ENCODE measurements at places on chromosomes 5 and 9.

DNA sequence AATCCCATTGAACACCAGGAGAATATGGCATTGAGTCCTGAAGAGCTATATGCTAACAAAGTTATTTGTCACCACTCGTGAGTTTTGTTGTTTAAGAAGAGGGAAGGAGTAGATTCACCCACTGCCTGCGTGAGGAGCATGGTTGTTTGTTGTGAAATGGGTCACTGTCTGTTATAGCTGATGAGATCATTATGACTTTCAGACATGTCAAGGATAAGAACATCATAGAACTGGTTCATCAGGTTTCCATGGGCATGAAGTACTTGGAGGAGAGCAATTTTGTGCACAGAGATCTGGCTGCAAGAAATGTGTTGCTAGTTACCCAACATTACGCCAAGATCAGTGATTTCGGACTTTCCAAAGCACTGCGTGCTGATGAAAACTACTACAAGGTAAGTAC lies 76.9 kb downstream of the SYK start:
- DNase-seq: no peak

DNA sequence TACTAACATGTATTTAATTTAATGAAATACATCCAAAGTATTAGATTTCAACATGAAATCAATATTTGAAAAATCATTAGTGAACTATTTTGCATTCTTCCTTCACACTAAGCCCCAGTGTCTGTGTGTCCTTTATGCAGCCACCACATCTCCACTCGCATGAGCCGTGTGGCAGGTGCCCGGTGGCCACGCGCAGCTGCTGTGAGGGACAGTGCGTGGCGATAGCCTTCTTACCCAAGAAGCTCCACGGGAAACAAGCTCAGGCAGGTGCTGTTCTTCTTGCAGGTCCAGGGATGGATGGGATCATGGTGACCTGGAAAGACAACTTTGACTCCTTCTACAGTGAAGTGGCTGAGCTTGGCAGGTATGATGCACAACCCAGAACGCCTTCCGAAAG lies 79.3 kb upstream of the OTULINL start:
- DNase-seq: no peak

GRCh38 chr5:159620853-159621540 lies 290.7 kb upstream of the IL12B start:
- no peak for DNase-seq

DNA sequence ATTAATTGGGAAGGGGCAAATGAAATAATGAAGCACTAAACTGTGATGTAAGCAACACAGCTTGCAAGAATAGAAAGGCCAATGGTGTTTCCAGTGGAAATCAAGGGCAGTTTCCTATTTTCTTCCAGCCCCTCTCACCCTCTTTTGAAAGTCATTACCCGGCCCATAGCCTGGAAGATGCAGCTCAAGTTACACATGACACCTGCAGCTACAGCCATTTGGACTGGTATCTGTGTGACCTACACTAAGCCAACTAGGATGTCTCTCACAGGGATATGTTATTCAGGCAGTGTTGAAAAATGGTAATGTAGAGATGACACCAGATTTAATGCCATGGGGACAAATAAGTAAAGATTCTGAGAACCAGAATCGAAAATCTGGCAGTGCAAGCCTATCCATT lies 439.4 kb upstream of the ZNF462 start:
- DNase-seq: no peak

DNA sequence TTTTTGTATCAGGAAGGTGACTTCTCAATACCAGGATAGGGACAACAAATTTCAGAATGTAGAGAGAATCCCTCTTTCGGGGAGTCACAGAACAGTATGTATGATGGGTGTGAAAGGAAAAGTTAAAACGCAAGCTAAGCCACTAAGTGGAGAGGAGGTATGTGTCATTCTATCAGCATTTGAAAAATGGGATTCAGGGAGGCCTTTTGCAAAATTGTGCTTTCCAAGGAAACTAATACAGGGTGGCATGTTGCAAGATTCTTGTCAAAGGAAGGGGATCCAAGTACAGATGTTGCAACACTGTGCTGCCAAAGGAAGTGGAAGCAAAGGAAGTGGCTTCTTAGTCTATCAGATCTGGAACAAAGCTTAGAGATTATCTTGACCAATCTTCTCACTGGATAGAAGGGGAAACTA lies 12.6 kb upstream of the TNIP1 start:
- DNase-seq: no peak

- no peak for DNase-seq
Measured at GRCh38 chr9:98851730-98852459, 44.4 kb downstream of the GALNT12 start.
